ENCODE measurements at places on chromosomes 2 and 18.

DNA sequence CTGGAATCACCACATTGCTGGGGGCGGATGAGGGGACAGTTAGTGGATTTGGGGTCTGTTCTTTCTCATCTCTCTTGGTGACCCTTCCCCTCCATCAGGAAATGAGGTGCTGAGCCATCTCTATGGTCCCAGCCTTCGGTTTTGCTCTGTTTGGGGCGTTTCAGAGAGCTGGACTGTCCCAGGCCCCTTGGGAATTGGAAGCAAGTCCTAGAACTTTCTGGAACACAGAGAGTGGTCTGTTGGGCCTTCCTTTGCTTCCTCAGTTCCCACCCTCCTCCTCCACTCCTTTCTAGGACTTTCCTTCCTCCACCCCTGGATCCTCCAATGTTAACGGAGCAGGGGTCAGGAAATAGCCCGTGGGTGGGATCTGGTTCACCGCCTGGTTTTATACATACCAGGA is 17.0 kb downstream of the RRM2 start:
- no peak for DNase-seq

GRCh38 chr2:219830353-219830738 is 202.9 kb downstream of the SLC4A3 start:
- no peak for DNase-seq

GRCh38 chr2:20478961-20479360 is 32.1 kb downstream of the RHOB start:
- DNase-seq = no peak

DNA sequence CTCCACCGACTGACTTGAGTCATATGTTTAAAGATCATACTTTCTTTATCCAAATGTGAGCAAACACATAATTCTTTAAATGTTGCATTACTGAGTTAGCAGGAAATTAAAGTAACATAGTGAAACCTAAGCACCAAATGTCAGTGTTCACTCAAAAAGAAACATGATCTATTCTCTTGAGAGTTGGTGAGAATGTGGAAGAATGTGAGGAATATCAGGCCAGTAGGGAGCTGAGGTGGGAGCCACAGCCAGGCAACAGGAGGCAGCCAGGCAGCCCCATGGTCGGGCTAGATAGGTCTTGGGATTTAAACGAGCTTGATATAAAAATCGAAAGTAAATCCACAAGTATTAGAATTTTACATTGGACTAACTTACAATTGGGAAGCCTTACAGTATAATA is 198.1 kb upstream of the SH3BP4 start:
- DNase-seq = no peak

DNA sequence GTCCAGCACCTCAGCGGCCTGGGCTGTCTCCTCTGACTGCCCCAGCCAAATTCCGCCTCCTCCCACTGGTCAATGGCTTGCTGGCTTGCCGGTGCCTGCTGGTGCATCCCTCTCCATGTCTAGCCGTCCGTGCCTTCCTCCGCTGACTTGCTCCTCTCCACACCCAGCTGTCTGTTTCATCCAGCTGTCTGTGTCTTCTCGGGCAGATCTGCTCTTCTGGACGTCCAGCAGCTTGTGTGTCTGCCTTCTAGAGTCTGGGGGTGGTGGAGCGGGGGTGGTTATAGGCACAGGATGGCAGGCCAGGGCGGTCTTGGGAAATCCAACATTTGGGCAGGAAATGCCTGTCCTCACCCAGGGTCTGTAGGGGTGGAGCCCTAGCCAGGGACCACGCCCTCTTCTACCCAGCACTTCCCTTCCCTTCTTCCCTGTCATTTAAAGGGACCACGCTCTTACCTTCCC is 369.2 kb downstream of the GALNT13 start:
- DNase-seq = no peak

GRCh38 chr18:63146828-63147409 is 172.7 kb downstream of the BCL2 start:
- DNase-seq = no peak

DNA sequence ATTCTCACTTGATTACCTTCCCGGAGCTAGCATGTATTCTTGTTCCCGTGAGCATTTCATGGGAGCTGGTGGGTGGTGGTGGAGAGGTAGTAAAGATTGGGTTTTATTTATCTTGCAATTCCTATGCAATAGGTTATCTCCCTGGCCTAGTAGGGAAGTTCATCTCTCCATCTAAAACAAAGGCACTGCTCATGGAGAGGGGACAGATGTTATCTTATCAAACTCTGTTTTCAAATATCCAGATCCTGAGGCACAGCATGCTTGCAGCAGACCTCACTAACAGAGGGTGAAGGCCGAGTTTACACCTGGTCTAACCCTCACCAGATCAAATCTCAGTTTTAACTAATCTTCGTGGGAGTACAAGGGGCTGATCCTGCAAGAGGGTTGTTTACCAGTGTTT is 98.9 kb downstream of the CYRIA start:
- no peak for DNase-seq

GRCh38 chr2:231094736-231095346 is 30.0 kb downstream of the HTR2B start:
- DNase-seq = no peak

DNA sequence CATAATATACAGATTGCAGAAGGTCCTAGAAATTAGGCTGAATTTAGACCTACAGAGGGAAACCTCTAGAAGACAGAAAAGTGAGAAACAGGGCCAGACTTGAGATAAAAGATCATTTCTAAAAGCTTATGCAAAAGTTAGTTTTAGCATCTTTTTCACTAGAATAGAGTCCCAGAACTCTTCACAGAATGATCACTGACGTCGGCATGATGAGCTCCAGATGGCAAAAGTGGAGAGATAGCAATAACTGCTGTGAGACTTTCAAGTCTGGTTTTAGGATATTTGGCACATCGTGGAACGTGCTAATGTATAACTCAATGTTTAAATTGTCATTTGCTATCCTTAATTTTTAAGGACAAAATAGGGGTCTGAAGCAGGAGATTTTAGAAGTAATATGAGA is 1050.7 kb upstream of the CELF4 start:
- no peak for DNase-seq

GRCh38 chr2:169978402-169979017 is 151.3 kb downstream of the UBR3 start:
- no peak for DNase-seq

GRCh38 chr2:20184067-20184938 is 40.6 kb downstream of the SDC1 start:
- DNase-seq = no peak

DNA sequence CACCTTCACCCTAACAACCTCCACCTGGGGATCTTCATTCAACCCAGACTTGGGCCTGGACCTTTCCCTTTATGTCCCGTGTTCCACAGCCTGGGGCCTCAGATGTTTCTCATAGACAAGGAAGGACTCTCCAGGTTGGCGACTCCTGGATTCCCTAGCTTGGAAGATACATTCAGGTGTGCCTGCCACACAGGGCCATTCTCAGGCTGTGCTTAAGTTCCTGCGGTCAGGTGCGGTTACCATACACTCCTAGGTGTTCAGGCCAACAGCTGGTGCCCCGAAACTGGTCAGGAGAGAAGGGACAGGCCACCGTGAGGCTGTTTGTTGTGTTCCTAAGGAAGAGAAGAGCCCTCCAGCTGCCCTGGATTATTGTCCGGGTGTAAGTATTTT is 15.6 kb downstream of the SLC4A3 start:
- no peak for DNase-seq

- no peak for DNase-seq
These were observed 19.0 kb upstream of the SIX2 start for GRCh38 chr2:45028276-45028675.

GRCh38 chr2:85418132-85419008 is at the start of gene SH2D6:
Gene SH2D6 (plus strand): TSS chr2:85418714. CDS start chr2:85429466, 10,752 bp downstream.
- peak; percentile 60 for DNase-seq

- no peak for DNase-seq
These were observed 13.6 kb downstream of the MRO start for GRCh38 chr18:50806208-50806616.

DNA sequence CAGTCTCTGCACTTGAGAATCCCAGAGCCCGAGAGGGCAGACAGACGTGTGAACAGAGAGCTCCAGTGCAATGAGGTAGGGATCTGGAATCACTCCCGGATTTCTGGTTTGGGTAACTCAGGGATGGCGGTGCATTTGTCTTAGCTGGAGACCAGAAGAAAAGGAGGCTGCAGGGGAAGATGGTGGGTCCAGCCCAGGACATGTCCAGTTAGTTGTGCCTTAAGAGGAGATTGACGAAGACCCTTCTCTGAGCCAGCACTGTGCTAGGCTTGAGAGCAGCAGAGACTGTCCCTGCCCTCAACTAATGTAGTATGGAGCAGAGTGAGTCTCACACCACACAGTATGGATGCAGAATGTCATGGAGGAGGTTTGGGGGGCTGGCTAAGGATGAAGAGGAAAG is 150.6 kb upstream of the COPS8 start:
- DNase-seq = no peak

DNA sequence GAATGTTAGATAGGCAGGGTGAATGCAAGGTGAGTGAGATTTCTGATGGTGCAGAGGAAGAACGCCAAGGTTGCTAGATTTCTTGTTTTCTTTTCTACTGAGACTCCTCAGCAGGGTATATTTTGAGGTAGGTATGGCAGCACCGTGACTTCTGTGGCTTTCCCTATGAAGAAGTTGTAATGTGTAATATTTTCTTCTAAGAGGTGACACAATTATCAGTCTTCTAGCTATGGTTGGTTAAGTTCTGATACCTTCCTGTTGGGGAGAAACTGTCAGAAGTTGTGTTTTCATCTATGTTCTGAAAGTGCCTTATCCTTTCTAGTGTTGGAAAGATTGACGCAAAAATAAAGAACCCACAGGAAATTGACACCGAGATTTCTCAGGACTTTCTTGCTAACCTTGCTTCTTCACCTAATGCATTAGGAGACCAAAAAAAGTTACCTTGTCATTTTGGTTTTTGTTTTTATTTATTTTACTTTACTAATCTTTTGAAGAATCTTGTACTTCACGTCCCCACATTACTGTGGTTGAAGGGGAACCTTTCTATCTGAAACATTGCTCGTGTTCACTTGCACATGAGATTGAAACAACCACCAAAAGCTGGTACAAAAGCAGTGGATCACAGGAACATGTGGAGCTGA is 11.9 kb downstream of the IL18R1 start:
- DNase-seq = no peak

- DNase-seq = no peak
These were observed 6.6 kb upstream of the CDH2 start for GRCh38 chr18:28183418-28184078.

DNA sequence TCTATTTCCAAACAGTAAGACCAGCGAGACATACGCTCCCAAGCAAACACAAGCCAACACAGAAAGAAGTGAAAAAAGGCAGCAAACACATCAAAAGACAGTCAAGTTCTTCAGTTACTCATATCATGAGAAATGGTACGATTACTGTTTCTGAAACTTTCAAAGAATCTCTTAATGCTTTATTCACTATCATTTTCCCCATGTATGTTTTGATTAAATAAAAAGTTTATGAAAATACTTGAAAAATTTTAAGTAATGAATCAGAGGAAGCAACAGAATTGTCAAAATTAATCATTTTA is 114.9 kb downstream of the HDAC4 start:
- DNase-seq = no peak

GRCh38 chr2:3516831-3517230 is 2.5 kb downstream of the ADI1 start:
- DNase-seq = no peak

DNA sequence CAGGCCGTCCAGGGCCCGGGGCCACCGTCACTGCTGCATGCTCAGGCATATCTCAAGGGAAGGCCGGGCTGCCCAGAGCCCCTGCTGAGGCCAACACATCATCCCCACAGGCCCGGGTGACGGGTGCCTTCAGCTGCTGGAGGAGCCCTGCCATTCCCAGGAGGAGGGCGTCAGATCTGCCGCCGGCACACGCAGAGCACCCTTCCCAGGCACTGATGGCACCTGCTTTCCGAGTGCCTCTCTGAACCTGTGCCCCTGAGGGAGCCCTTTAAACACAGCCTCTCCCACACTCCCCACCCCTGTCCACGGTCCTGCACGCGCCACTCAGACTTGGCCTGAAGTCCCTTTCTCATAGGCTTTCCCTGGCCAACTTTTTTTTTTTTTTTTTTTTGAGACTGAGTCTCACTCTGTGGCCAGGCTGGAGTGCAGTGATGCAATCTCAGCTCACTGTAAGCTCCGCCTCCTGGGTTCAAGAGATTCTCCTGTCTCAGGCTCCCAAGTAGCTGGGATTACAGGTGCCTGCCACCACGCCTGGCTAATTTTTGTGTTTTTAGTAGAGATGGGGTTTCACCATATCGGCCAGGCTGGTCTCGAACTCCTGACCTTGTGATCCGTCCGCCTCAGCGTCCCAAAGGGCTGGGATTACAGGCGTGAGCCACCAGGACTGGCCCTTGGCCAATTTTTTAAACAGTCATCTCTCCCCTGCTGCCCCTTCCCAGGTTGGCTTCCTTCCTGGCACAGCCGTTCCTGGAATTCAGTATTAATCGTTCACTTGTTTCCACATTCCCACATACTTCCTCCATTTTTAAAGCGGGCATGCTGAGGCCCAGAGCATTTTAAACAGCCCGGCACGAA is 211.7 kb downstream of the NDUFA10 start:
- DNase-seq = no peak

DNA sequence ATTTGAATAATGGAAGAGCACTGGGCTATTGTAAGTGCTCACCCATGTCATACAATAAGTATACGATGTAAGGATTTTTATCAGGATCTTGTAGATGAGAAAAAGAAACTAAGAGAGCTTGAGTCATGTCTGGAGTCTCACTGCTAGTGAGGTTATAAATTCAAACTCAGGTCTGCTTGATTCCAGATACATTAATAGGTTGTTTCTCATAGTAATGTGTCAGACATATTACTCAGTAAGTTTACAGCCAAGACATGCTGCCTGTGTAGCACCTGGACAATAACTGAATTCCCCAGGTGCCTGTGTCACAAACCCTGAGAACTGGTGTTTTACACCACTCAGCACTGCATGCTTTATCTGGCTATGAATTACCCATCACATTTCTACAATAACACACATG is 216.9 kb upstream of the LRP1B start:
- DNase-seq = no peak

- no peak for DNase-seq
These were observed 38.4 kb downstream of the PAX8 start for GRCh38 chr2:113240150-113240914.

- DNase-seq = no peak
These were observed 40.0 kb upstream of the GPC1 start for GRCh38 chr2:240395448-240395847.

DNA sequence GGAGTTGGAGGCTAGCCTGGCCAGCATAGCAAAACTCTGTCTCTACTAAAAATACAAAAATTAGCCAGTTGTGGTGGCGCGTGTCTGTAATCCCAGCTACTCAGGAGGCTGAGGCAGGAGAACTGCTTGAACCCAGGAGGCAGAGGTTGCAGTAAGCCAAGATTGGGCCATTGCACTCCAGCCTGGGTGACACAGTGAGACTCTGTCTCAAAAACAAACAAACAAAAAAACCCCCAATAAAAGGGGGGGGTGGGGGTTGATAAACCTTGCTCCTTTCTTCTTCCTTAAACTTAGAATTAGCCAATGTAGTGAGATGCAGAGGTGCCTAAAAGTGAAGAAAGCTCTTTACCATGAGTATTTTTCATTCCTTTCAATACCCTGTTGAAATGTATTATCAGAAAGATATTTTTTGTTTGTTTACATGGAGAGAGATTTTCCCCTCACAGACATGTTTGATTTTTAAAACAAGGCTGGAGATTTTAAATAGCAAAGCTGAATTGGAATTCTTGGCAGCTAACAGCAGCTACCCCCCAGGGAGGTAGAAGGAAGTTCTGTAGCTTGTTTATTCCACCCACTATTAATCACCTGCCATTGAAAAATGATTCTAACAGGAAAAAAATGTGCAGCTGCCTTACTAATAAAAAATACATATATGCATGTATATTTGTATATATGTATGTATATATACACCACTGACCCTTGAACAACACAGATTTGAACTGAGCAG is 48.6 kb downstream of the GYPC start:
- DNase-seq = no peak

Data from NCI-H2107 (cell line).